Activated T-cell treated with anti-CD3 and anti-CD28 coated beads for 4 hours (primary cell): ENCODE measurements at places on chromosomes 3 and 15.

DNA sequence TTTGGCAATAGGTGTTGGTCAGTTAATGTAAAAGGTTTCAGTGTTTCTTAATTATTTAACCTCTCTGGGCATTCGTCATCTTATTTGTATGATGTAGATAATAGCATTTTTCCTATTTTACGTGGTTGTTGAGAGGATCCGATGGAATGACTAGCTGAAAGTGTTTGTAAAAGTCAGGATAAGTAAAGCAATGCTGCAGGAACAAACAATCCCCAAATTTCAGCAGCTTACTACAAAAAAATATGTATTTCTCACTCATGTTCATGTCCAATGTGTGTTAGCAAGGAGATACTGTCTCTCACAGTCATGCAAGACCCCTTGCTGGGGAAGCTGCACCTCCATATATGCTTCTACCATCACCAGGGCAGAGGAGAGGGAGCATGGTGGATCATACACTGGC is 38.7 kb downstream of the CEMIP start:
- no peak for DNase-seq

GRCh38 chr15:86483936-86484335 is 404.3 kb downstream of the AGBL1 start:
- no peak for DNase-seq

DNA sequence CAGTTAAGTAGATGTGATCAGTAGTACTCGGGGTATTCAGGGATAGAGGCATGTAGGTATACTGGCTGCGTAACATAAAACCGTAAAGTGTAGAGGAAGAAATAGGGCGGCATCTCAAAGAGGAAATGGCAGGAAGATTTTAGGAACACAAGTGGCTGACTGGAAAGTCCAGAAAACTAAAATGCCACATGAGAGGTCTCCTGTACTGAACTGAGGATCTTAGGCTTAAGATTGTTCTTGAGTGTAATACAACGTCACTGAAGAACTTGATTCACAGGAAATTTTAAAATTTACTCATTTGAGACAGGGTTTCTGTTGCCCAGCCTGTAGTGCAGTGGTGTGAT is 2.3 kb upstream of the LMLN start:
- DNase-seq, result no peak

DNA sequence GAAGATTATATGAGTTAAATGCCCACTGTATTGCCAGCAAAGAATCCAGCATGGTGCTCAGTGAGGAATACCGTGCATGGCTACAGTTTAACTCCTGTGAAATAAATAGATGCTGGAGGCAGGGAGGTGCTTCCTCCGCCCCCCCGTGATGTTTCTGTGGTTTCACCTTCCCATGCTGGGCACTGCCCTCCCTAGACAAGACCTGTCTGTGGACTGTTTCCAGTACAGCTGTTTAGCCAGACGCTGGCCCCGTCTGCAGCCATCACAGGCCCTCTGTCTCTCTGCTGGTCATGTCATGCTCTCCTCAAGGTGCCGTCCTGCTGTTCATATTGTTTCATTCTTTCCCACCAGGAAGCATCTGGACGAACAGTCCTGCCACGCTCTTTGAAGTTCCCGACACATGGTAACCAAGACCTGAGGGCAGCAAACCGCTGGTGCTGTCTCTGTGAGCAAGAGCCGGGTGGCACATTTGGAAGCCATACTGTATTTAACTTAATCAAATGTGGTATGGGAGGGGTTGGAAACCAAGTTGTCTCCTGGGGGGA is 31.4 kb downstream of the GOLGA8S start:
- no peak for DNase-seq

DNA sequence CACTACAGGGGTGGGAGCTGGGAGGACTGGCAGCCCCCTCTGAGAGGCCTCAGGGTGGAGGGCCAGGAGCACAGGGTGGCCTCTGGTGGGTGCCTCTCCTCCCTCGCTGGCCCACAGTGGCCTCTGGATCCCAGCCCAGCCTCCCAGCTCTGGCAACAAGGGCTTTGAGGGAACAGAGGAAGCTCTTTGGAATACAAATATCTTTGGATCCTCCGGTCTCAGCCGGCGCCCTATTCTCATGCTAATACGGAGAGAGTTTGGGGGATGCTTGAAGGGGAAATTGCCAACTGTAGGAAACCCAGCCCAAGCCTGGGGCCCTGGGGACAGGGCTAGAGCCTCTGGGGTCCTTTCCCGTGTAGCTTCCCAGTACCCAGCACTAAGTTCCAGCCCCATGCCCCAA is 33.4 kb upstream of the INSYN1 start:
- no peak for DNase-seq

GRCh38 chr15:64877435-64877834 is 34.3 kb upstream of the ANKDD1A start:
- DNase-seq, result no peak

- DNase-seq, result no peak
Measured at GRCh38 chr3:17986348-17986816, 244.0 kb upstream of the TBC1D5 start.
